COLO829 (cell line): ENCODE measurements at places on chromosomes 12 and 14.

DNA sequence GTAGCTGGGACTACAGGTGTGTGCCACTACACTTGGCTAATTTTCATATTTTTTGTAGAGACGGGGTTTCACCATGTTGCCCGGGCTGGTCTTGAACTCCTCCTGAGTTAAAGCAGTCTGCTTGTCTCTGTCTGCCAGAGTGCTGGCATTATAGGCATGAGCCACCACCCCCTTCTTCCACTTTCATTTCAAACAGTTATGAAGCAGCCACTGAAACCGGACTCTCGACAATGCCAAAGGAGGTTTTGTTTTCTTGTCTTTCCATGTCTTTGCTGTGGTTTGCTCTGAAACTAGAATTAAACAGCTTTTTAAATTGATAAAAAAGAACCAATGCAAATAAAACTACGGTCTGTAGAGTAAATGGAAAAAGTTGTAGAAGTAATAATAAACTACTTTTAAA is 30.4 kb downstream of the RAP1B start:
- DNase-seq, result peak; percentile 42

- no peak for DNase-seq
Observed at GRCh38 chr12:19884021-19884492, 444.8 kb downstream of the AEBP2 start.

DNA sequence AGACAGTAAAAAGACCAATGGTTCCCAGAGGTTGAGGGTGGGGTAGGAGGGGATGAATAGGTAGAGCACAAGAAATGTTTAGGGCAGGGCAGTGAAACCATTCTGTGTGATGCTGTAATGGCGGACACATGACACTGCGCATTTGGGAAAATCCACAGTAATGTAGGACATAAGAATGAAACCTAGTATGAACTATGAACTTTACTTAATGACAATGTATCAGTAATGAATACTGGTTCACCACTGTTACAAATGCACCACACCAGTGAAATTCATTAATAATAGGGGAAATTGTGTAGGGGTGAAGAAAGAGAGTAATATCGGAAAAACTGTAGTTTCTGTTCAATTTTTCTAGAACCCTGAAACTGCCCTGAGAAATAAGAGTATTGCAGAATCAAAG is 5.6 kb downstream of the ERH start:
- DNase-seq, result no peak

GRCh38 chr12:13251521-13251920 is 55.0 kb downstream of the EMP1 start:
- no peak for DNase-seq

DNA sequence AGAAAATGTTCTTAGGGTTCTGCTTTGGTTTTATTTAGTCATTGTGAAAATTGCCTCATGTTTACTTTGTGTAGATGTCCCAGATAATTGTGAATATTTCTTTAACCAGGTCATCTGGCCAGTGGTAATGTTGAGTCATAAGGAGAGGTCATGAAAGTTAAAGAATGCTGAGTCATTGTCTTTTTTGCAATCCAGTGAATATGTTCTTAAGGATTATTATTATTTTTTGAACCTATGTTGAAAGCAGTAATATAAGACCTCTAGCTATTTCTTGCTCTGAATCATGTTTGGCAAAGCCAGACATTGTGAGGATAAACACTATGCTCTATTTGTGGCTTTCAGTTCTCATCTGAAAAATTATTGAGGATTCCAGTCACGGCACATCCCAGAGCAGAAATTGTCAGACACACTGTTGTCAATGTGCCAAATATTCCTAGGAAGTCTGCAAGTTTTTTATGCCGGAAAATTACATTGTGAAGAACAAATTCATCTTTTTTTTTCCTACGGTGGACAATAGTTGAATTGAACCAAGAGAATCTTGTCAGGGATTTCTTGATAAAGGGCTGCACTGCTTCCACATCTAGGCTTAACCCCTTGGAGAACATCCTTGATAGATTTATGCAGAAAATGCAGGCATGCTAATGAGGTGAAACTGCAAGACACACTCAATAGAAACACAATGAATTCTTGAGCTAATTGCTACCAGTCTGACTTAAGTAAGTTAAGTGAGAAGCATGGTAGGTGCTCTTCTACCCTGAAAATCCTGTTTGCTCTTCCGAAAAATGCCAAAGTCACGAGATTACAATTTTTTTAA is 369.6 kb downstream of the ATP23 start:
- peak; percentile 67 for DNase-seq

- no peak for DNase-seq
Observed at GRCh38 chr12:38921025-38921677, 15.8 kb upstream of the CPNE8 start.

GRCh38 chr14:51107801-51108200 is 12.9 kb upstream of the TRIM9 start:
- DNase-seq, result no peak

DNA sequence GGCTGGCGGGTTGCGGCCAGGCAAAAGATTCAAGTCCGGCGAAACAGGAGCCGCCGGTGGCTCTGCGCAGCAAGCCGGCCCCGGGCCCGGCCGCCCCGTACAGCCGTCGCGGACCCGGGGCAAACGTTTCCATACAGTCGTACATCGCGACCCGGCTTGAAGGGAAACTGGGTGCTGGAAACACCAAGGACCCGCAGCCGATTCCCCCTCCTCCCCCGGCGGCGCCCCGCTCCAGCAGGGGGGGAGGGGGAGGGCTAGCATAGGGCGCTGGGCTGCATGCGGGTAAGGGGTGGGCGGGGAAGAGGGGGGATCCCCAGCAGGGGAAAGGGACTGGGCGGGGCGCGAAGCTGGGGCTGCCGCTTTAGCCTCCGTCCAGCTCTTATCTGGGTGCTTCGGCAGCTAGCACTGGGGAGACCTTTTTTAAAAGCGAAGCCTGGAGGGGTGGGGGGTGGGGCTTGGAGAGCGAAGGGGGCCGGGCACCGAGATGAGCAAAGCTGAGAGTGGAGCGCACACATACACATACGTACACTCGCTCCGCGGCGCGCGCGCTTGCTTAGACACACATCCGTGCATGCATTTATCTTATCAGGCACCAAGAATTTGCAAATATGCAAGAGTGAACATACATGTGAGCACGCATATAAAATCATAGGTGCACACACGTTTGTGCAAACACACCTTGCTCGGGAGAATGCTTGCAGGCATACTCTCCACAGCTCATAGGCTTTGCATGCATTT is 11.9 kb downstream of the RARG start:
- no peak for DNase-seq

- DNase-seq, result no peak
Observed at GRCh38 chr12:98863167-98863566, 218.1 kb downstream of the APAF1 start.

DNA sequence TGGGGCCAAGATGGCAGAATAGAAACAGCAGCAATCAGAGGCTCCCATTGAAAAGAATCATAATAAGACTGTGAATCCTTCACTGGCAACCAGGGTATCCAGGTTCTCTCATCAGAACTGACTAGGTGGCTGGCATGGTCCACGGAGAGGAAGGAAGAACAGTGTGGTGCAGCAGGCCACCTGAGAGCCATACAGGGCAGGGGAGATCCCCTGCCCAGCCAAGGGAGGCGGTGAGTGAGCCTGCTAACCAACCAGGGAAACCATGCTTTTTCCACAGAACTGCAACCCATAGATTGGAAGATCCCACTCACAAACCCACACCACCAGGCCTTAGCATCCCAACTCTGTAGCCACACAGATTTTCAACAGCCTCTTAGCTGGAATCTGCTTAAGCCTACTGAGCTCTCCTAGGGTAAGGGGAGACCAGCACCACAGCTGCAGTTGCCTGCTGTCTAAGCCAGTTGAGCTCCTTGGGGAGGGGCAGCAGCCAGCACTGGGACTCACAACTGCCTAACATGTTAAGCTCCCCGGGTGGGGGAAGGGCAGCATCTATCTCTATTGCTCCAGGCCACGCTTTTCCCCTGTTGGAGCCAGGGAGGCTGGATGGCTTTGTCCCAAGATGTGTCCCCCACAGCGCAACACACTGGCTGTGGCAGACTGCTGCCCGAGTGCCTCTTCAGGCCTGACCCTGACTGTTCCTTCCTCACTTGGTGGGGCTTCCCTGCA is 342.6 kb upstream of the CCDC196 start:
- no peak for DNase-seq

- DNase-seq, result peak; percentile 75
Observed at GRCh38 chr12:124457287-124458219, 109.9 kb downstream of the NCOR2 start.

GRCh38 chr14:58239244-58240195 is 5.1 kb upstream of the PSMA3 start:
- DNase-seq, result peak; percentile 25

DNA sequence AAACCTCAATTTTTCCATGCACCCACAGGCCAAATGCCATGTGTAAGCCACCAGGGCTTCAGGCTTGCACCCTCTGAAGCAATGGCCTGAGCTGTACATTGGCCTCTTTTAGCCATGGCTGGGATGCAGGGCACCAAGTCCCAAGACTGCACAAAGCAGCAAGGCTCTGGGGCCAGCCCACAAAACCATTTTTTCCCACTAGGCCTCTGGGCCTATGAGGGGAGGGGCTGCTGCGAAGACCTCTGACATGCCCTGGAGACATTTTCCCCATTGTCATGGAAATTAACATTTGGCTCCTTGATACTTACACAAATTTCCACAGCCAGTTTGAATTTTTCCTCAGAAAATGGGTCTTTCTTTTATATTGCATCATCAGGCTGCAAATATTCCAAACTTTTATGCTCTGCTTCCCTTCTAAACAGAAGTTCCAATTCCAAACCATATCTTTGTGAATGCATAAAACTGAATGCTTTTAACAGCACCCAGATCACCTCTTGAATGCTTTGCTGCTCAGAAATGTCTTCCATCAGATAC is 14.3 kb upstream of the OSBPL8 start:
- DNase-seq, result no peak

GRCh38 chr12:122355706-122356105 is 66.8 kb downstream of the CLIP1 start:
- DNase-seq, result no peak

DNA sequence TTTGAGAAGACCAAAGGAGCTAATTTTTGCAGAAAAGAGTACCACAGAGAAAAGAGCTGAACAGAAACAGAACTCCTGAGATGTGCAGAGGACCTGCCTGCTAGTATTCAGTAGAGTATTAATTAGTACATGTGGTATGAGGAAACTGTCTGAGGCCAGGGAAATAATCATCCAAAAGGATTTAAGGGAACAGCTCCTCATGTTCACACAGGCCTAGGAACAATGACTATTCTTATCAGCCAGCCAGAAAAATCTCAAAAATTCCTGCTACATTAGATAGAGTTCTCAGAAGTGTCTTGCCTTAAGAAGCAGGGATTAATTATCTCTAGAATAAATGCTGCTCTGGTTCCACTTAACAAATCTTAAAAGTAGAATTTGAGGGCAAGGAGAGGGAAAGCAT is 36.4 kb downstream of the PKP2 start:
- DNase-seq, result no peak

DNA sequence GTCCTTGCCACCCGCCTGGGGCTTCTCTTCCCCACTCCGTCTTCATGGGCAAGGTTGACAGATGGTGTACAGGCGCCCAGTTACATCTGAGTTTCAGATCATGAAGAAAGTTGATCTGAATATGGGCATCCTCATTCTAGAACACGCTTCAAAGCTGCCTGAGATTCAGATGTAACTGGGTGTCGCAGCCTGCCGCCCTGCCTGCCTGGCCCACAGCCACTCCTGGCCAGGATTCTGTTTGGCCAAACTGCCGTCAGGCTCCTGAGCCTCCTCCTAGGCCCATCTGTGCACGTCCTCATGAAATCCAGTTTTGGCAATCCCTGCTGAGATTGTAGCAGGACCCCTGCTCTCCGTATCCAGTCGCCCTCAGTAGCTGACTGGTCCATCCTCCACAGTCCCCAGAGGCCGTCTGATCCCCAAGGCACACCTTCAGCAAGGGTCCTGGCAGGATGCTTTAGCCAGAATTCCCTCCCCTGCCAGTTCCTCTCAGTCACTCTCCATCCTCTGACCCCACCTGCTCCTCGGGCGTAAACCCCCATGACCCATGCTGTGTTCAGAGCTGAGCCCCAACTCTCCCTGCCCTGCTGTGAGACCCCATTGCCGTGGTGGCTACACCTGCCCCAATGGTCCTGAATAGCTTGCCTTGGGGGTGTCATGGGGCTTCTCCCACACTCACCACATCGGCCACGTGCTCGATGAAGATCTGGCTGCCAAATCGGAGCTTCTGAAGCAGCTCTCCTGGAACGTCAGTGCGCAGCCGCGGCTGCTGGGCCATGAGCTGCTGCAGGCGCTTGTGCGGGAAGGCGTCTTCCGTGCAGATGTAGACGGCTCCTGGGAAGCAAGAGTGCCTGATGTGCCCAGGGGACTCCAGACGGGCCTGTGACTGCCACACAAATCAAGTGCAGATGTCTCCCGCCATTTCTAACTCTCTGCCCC is 12.5 kb downstream of the XRCC3 start:
- no peak for DNase-seq

GRCh38 chr14:32932914-32933628 is 5.6 kb upstream of the NPAS3 start:
- DNase-seq, result no peak

DNA sequence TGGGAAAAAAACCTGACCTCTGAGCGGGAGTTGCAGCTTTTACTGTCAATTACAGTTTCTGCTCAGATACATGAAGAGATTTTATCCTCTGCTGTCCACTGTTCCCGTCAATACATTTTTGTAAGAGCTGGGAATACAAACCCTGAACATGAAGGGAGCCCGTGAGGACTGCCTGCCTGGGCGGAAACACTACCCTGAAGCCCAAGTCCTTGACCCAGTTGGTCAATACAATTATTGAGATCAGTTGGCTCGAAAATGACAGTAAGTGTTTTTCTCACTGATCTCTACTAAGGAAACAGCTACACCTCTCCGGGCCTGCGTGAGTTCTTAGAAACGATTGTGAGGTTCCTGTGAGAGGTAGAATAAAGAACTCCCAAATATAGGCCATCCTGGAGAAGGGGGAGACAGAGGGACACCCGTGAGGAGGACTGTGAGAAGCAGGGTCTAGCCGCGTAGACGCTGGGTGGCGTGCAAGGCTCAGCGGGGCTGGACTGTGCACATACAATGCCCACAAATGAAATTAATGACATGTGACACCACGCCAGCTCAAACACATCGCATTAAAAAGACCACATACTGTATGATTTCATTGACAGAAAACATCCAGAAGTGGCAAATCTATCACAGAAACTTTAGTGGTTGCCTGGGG is 509.5 kb downstream of the TMEM132D start:
- DNase-seq, result no peak

GRCh38 chr12:19244312-19244711 is 114.8 kb downstream of the PLEKHA5 start:
- no peak for DNase-seq

DNA sequence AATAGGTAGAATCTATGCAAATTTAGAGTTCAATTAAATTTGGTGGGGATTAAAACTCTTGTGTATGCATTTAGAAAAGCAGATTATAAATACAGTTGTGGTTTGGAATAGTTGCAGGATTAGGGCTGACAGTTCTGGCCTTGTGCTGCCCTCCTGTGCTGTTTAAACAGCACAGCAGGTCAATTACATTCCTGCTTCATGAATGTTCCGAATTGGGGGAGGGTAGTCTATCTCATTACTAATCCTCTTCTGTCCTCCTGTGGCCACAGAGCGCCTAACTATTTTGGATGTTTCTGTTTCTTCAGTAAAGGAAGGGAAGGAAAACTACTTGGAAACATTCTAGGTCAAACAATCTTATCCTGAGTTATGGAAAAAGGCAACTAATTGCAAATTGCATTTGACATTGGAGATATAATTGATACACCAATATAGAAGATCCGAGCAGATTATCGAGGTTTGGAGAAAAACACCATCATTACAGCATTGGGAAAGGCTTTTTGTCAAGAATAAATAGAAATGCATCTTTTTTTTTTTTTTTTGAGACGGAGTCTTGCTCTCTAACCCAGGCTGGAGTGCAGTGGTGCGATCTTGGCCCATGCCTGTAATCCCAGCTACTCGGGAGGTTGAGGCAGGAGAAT is 8.7 kb upstream of the GPR19 start:
- peak; percentile 87 for DNase-seq
